Left colon (tissue), 2 donors: ENCODE measurements at places on chromosomes 12 and 14.
A peak's percentile ranks its signal among the peaks of the same experiment; 100 is the strongest.

GRCh38 chr14:50562841-50563240 lies 2.9 kb downstream of the ATL1 start:
- no peak for DNase-seq

- DNase-seq = no peak
Observed at GRCh38 chr12:28065374-28065773, 92.8 kb upstream of the PTHLH start.

GRCh38 chr12:49959685-49960473 lies 1.8 kb upstream of the AQP5 start:
- no peak for DNase-seq

DNA sequence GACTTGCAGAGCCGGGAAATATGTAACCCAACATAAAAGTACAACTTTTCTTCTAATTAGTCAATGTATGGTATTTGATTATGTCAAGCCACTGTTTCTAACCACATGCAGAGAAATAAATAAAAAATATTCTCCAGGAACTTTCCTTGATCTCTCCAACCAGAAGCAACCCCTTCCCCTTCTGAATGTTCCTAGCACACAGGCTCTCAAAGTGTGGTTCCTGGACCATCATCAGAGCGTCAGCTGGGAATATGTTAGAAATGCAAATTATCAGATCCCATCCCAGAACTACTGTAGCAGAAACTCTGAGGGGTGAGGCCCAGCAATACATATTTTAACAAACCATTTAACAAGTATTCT lies 21.0 kb upstream of the ITPR2 start:
- DNase-seq = no peak

- DNase-seq = no peak
Observed at GRCh38 chr14:43411841-43412240, 1095.2 kb downstream of the FSCB start.

- DNase-seq = no peak
Observed at GRCh38 chr14:53742233-53742620, 214.4 kb downstream of the BMP4 start.

- peak; percentile 45 for DNase-seq
Observed at GRCh38 chr14:104968541-104969401, 9.4 kb downstream of the AHNAK2 start.

DNA sequence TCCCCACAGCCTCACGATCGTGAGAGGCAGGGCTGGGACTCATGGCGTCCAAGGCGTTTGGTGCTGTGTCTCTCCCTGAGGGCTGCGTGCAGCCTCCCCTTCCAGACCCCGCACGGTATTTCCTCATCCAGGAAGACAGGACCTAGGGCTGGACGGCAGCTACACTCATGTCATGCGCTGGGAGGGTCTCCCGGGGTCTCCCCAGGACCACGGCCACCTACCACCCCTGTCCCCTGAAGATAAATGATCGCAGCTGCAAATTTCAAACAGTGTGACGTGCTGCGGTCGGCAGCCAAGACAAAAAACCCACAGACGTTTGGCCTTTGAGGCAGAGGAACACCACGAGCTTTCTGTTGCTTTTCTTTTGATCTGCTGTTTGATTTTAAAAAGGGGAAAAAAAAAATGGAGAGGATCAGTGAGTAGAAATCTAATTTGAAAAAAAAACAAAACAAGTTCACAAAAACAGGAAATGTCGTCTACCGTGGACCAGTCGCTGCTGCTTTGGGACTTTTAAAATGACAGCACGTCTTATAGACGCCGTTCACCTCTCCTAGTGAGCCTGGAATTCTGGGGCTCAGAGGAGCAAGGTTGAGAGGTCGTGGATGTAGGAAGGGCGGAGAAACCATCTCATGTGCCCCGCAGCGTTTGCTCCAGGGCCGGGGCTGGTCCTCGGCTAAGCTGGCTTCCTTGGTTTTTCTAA lies 237.6 kb downstream of the SLC41A2 start:
- DNase-seq = peak; percentile 45

- DNase-seq = no peak
Observed at GRCh38 chr14:74579447-74580274, 32.4 kb downstream of the LTBP2 start.
